ENCODE measurements at places on chromosomes 6 and 20.

DNA sequence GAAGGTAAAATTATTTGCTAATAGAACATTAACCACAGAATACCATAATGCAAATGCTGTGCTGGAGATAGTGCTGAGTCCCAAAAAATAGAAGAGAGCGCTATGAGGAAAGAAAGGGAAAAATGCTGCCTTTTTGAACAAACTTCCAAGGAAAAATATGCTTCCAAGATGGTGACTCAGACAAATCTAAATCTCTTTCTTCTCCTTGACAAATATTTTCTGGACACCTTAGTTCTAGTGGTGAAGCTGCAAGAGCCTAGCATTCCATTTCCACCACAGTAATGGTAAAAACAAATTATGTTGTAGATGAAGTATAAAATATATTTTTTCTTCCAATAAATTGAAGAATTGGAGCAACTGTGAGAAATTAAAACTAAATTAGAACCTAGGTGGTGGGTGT, 155.6 kb upstream of the TBX18 start:
- DNase-seq = no peak

GRCh38 chr6:52390361-52390727, 28.4 kb downstream of the PAQR8 start:
- no peak for DNase-seq

DNA sequence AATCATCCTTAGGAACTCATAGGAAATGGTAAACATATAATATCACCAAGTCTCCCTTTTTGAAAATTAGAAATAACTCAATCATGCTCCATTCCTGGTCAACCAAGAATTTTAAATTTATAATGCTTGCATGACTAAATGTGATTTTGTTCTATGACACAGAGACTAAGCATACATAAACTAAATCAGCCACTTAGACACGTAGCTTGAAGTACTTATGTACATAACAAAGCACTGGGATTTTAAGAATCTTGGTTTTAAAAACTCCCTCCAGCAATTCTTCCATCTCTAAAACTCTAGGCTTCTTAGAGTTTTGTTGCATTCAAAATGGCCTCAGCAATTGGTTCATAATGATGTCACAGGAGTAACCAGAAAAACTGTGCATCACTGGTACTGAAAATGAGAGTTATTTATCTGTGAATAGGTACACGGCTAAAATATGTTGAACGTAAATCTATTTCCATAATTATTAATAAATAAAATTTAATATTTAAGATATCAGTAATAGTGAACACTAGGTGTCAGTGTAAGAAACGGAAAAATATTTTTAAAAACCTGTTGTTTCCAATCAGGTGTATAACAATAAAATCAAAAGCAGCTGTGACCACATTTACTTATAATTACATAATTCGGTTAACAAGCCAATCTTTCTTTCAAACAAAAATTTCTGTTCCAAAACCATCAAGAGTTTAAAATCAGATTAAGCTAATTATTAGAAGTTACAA, 241.6 kb upstream of the RUNX2 start:
- no peak for DNase-seq

DNA sequence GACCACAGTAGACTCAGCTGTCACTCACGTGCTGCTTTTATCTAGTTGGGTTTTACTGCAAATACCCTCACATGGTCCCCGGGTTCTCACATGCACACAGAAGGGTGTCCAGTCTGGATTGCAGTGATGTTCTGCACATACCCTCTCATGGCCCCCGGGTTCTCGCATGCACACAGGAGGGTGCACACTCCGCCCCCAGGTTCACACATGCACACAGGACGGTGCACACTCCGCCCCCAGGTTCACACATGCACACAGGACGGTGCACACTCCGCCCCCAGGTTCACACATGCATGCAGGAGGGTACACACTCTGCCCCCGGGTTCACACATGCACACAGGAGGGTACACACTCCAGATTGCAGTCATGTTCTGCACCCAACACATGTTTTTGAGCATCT, 224.3 kb downstream of the ERMARD start:
- no peak for DNase-seq

GRCh38 chr6:118134206-118134605, 227.1 kb downstream of the SLC35F1 start:
- DNase-seq = no peak

DNA sequence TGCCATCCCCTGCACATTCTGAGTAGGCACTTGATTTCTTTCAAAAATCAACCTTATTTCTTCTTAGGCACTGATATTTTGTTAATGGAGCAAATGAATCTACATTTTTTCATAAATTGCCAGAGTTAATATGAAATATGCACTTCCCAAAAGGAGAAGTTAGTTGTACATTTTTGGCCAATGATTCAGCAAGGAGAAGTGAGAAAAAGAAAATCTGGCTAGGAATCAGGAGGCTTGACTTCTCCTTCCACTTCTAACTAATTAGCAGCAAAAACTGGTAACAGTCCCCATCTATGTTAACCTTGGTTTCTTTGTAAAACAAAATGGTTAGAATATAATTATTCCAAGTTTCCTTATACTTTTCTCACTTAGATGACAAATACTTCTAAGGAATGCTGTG, 7.0 kb upstream of the DSE start:
- DNase-seq = no peak

DNA sequence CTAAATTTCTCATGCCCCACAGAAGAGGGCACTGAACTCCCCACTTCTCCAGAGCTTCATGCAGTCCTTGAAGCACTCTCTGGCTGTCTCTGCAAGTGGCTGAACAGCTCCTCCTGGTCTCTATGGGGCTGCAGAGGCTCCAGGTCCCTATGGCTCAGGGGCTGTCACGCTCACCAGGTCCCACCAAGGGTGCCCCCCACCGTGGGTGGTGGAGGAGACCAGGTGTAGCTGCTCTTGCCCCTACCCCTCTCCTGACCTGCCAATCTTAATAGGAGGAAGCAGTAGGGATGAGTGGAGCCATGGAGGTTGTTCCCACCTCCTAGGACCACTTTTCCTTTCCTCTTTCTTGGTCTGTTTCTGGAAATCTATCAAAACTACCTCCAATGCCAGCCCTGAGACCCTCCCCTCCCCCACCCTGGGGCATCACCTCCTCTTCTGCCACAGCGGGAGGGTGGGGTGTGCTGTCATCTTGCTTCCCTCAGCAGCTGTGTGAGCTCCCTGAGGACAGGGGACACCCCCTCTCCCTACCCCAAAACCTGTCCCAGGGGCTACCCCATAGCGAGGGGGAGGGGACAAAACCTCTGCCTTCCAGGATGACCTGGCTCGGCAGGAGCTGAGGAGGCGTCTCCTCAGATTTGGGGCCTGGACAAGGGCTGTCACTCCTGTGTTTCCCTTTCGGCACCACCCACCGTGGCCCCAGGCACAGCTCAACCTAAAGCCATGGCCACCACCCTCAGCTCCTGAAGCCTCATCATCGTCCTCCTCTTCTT, 12.0 kb upstream of the RAET1E start:
- DNase-seq = no peak

DNA sequence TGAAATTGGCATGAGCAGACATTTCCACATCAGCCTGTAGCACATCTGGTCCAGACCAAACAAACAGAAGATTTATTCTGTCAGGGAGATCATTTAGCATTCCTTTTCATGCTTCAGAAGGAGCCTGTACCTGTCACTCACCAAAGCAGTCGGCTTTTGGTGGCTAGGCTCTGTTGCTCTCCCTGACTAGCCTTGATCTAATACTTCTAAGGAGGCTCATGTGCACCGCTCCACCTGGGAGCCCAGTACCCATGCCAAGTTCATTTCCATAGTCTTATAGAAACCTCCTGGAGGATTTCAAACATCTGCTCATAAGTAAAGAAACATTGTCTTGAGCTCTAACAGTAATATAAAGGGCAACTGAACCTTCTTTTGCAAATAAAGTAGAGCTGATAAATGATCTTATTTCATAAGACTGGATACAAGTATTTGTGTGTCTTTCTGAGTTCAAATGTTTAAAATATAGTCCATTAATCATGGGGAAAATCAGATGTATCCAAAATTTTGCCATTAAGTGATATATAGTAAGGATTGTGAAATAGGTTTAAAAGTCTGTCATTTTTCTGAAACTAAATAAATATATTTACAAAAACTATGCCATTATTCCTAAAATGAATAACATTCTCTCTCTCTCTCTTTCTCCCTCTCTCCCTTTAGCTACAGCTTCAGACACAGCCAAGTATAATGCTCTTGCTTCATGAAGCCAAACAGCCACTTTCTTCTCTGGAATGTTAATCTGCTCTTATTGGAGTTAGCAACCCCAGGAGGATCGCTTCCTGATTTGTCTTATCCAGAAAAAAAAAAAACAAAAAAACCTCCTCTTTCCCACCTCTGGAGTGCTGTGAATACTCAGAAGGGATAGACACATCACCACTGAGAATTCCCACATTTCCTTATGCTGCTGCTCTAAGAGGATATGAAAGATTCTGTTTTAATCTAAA, 192.7 kb upstream of the TFAP2D start:
- no peak for DNase-seq

DNA sequence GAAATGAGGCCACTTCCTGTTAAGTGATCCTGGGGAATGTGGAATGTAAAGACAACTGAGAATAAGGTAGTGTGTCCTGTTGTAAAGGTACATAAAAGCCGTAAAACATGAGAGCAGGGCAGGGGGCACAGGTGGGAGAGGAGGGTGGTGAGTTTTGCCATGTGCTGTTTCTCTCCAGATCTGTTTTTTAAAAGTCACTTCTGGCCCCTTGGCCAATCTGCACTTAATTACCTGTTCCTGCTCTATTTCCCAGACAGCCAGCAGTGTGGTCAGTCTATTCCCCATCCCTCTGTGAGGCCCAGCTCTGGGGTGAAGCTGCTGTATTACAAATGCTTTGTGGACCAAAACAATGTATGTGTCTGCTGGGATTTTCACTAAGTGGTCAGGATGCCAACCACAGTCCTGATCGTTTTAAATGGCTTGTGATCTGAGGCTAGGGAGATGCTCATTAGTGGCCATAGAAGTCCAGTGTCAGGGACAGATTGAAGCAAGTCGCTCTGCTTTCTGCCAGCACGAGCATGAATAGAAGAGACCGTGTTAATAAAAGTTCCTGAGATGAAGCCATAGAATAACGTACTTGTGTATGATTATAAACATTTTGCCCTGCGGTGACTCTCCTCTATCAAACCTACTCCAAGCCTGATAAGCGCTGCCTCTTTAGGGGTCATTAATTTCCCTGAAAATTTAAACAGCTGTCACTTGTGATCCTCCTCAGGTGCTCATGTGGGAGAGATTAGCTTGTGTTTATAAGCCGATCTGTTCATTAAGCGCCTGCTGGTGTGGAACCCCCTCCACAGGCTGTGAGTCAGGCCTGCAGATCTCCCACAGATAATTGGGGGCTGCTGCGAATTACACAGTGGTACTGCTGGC, 111.8 kb upstream of the CENPW start:
- DNase-seq = no peak

DNA sequence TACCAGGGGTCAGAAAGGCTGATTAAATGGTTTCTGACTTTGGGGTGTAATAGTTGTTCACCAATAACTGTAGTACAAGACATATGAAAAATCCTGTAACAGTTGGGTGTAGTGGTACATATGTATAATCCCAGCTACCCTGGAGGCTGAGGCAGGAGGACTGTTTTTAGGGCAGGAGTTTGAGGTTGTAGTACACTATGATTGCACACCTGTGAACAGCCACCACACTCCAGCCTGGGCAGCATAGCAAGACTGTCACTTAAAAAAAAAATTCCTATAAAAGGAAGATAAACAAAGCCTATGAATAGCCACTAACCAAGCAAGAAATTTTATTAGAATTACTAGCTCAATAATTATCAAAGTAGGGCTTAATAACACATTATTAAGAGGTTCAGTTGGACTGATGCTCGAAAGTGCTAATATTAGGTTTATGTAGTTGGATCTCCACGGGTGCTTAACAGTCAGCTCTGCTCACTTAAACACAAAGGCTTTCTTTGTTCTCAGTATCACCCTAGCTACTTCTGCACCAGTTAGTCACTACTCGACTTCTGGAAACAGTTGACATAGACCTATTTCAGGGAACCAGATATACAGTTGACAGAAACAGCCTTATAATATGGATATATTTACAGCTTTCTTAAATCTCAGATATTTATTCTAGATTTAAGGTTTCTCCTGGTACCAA, 113.0 kb downstream of the MTFR2 start:
- no peak for DNase-seq

GRCh38 chr6:136784910-136785746, 7.1 kb downstream of the MAP3K5 start:
- no peak for DNase-seq

GRCh38 chr6:5619249-5619648, 357.9 kb downstream of the FARS2 start:
- no peak for DNase-seq

DNA sequence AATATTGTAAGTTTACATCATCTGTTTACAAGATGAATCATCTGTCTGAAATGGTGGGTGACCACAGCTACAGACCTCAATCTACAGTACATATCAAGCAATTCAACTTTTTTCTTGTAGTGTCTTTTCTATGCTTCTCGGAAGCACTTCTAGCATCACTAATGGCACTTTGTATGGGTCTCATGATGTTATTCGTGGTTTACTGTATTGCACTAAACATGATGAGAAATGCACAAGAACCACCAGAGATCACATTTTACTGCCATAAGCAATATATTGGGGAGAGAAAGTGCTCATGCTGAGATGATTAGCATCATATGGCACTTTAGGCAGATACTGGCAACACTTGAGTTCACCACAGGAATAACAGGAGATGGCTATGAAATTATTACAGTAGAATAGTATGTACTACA, 15.4 kb upstream of the BTBD3 start:
- DNase-seq = no peak

GRCh38 chr6:3808199-3808598, 41.0 kb upstream of the FAM50B start:
- no peak for DNase-seq

GRCh38 chr6:147058786-147059385, 145.3 kb upstream of the STXBP5 start:
- DNase-seq = no peak

- no peak for DNase-seq
Measured at GRCh38 chr6:133948472-133948871, 4.6 kb upstream of the TBPL1 start.

DNA sequence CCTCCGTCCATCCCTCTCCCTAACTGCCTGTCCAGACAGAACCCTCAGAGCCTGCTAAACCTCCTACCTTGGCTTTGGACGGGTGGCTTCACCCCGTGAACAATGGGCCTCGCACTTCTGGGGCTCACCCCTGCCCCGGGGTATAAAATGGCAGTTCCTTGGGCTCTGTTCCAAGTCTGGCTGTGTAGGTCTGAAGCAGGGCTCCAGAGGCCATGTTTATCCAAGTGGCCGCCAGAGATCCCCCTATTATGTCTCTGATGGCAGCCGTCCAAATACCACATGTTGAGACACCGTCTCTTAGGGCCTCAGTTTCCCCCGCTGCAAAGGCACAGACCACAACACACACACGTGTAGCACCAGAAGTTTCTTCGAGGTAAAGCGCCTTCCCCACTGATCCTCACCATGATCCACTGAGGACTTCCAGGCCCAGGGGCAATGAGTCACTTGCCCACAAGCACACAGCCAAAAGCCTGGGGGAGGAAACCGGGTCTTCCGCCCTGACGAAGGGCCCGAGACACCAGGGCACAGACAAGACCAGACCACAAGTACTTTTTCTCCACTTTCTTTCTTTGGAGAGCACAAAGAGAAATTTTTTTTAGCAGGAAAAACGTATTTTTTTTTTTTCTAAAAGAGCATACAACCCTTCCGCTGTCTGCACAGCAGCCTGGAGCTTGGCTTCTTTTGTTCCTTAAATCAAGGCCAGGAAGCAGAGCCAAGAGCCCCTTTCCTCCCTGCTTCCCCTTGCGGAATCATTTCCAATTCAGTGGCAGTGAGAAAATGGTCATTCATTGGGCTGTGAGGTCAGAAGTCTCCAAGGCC, 11.8 kb downstream of the CPNE5 start:
- no peak for DNase-seq
